CD4-positive, CD25-positive, alpha-beta regulatory T cell (primary cell): ENCODE measurements at places on chromosomes 12 and 14. TPM values are rescaled to one million over a fixed set of nuclear protein-coding genes. Genes with fewer than 3 reads are reported as not detected.

Gene BMP4
- total RNA-seq = not detected

Gene GLI1
- 0.47 TPM for total RNA-seq

GRCh38 chr14:77347751-77348150 lies 26.9 kb downstream of the GSTZ1 start:
- DNase-seq = no peak

GRCh38 chr14:71852181-71852580 lies 80.0 kb upstream of the RGS6 start:
- no peak for DNase-seq

DNA sequence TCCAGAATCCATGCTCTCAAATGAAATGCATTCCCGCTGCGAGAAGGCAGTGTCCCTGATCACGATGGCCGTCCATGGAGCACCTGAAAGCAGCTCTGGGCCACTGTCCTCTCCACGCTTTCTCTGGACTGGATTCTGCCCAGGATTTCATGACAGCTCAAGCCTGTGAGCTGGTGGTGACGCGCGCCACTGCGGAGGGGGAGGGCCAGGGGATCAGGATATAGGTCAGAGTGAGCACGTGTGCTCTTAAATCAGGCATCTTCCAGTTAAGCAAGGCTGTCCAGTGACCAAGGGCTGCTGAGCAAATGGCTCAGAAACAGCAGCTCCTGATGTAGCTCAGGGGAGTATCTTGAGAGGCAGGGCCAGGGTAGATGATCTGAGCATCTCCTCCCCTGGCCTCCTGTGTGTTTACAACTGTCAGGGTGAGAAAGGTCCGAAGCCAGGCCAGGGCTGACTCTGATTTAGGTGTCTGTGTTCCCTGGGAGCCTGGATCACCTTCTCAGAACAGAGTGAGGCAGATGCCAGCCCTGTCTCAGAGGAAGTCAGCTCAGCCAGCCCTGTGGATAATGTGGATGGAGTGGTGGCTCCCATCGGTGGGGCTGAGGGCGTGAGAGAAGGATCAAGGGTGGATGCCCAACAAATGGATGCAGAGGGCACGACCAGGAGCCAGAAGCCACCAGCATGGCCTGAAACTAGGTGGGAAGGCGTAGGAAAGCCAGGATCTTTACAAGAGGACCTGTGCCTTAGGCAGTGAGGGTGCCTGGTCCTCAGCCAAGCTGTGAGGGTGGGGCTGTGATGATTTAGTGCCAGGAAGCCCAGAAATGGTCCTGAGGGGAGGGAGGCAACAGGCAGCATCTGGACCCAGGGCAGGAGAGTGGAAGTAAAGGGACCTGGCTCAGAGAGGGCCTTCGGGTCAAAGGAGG lies 55.3 kb downstream of the ELK3 start:
- DNase-seq = no peak

DNA sequence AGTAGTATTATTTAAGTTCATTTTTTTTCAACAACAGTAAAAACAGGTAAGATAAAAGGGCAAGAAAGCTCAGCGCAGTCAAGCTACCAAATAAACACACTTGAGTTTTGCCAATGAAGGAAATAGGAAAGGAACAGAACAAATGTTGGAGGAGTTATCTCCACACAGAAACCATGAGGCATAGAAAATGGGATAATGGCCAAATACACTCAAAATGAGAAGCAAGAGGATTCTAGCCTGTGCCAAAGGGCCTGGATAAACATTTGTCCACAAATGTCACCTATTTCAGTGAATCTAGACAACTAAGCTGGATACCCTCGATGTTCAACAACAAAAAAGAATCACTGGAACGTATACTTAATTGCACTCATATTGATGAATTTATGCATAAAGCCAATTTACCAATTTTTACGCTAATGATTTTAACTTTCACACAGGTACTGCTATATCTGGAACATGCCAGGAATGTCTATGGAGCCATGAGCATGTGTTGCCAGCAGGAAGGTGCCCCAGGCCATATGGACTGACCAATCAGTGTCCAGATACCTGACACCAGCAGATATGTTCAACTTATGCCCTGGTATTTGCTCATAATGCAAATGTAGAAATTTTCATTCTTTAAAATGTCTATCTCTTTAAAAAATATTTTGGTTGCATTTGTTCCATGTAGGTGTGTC lies 21.1 kb downstream of the ST8SIA1 start:
- DNase-seq = no peak
